ENCODE measurements at places on chromosomes 3 and 15.

DNA sequence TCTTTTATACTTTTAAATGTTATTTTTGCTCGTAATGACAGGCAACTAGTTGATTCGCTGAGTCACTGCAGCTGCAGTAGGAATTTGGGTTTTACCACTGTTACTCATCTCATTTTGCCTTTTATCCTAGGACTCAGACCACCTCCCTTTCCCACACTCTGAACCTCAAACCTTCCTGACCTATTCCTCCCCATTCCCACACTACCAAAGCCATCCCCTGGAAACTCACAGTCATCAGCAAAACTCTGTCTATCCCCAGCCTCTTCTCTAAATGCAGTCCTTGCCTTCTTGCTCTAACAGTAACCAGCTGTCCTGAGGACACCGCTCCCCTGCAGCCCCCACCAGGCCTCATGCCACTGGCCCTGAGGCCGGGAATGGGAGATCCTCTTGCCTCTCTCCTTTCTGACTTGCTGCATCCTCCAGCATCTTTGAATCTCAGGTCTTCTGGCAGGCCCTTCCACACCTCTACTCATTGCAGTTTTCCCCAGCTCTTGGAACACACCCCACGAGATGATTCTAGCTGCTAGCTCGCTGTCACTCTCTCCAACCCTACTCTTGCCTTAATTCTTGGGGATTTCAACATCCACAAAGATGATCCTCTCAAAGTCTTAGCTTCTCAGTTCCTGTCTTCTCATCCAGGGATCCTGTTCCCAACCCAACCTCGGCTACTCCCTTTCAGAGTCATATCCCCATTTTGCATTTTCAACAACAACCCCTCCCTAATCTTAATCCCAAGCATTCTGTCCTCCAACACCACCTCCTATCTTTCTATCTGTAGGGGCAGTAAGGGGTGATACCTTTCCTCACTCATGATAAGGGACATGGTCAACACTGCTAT is 55.9 kb upstream of the C3orf80 start:
- DNase-seq, result no peak

DNA sequence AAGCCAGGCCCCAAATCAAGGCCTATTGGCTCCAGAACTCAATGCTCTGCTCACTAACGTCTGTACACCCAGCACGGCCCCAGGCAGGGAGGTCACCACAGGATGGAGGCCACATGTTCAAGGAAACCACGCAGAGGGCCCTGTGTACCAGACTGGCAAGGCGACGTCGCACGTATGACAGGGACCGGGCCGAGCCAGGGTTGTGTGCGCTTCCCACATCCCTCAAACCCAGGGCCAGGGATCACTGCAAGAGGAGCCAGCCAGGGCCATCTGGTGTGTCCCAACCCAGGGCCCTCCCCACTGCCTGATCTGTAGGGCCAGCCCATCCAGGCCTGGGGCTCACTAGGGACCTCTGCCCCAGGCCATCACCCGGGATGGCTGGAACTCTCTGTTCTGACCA is 62.0 kb downstream of the ZNF445 start:
- no peak for DNase-seq

DNA sequence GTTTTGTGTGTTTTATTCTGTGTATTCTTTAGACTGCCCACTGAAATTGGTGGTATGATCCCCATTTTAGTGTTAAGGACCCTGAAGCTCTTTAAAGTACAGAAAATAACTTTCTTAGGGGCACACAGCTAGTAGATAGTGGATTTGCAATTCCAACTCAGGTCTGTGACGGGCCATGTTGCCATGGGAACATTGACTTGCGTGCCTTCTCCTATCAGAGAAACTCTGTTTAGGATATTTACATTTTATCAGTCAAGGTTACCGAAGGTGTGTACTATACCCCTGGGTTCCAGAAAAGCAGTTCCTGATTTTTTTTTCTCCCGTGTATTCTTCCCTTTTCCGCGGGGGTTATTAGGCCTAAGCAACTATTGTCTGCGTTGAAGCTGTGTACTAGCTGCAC is 19.4 kb downstream of the MYZAP start:
- no peak for DNase-seq

DNA sequence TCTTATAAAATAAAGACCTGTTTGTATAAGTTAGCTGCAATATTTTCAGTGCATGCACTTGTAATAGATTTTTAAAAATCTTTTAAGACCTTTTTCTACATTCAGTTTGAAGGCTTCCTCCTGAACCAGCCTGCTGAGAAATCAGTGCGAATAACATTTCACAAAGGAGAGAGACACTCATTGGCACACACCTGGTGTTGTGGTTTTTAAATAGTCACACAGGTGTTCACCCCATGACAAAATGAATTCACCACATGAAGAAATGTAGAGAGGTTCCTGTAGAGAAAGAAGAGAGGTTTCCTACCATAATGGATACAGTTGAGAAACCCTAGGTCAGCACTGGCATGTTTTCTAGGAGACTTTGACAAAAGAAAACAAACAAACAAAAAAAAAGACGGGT is 237.3 kb downstream of the CNTN6 start:
- no peak for DNase-seq

DNA sequence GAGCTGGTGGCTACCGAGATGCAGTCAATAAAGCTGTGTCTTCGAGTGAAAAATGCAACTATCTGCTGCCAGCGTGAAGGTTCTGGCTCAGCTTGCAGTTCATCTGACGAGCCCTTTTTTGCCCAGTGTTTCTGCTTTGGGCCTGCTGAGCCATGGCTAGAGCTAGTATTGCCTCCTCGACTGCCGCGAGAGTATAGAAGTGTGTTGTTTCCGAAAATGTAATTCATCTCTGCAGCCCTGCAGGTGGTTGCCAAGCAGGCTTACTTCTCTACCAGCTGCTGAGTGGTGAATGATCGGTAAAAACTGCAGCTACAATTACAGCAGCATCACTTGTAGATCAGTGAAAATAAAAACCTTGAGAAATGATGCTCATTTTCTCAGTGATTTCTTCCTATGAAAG is 114.8 kb downstream of the DLG1 start:
- DNase-seq, result no peak

DNA sequence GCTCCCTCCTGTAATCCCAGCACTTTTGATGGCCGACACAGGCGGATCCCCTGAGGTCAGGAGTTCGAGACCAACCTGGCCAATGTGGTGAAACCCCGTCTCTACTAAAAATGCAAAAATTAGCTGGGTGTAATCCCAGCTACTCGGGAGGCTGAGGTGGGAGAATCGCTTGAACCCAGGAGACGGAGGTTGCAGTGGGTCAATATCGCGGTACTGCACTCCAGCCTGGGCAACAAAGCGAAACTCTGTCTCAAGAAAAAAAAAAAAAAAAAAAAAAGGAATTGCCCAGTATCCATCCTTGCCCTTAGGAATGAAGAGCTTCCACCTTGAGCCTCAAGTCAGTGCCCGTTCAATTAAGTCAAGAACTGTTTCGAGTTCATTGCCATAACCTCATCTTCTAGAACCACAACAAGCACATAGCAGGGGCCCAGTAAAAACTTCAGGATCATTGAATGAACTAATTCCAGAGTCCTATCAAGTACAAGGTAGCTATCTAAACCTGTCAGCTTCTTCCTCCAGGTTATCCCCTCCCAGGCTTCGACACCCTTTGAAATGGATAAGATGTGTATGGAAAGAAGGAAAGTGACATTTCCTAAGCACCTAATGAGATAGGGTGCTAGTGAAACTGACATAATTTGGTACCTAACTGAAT is 826 bp downstream of the DBR1 start:
- DNase-seq, result no peak

GRCh38 chr15:64443747-64444621 is 16.4 kb upstream of the ZNF609 start:
- DNase-seq, result no peak

GRCh38 chr3:12705981-12706380 is 42.1 kb upstream of the RAF1 start:
- no peak for DNase-seq

GRCh38 chr3:157412323-157412855 is 24.3 kb upstream of the PTX3 start:
- no peak for DNase-seq

- DNase-seq, result no peak
These were observed 24.1 kb upstream of the NIT2 start for GRCh38 chr3:100310355-100310965.

DNA sequence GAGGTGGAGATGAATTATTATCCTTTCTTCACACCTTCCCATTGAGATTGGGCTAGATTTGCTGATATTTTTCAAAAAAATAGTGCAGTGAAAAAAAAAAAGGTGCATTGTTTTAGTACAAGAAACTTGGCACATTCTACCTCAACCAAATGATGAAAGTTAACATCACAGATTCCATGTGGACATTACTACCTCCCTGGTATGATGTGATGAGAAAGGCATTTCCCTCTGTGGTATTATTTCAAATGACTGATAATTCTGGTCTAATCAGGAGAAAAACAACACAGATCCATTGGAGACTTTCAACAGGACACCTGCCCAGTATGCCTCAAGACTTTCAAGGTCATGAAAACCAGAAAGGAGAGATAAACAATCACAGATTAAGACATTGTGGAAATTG is 313.4 kb downstream of the BCHE start:
- no peak for DNase-seq

DNA sequence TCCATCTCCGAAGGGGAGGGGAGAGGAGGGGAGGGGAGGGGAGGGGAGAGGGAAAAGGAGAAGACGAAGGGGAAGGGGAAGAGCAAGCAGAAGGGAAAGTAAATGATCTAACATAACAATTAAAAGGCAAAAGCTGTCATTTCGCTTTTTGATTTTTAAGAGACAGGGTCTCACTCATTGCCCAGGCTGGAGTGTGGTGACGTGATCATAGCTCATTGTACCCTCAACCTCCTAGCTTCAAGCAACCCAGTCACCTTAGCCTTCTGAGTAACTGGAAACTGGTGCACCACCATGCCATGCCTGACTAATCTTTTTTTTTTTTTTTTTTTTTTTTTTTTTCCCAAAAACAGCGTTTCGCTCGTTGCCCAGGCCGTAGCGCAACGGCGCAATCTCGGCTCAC is 22.6 kb downstream of the ADAM10 start:
- no peak for DNase-seq

DNA sequence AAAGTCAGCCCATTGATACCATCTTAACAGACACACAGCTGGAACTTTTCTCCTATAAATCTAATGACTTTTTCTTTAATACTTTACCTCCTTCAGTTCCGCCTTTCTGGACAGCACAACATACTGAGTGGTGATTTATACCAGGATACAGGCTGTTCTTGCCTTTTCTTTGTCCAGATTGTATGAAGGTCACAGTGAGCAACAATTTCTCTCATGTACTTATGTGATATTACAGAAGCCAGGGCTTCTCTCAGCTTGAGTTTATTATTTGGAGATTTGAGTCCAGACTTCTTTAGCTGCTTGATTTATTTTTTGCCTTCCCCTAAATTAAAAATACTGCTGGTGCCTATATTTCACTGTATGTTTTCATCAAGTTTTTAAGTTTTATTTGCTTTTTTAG is 976.0 kb downstream of the ROBO2 start:
- DNase-seq, result no peak

- no peak for DNase-seq
These were observed 82.3 kb downstream of the ST6GAL1 start for GRCh38 chr3:187012609-187013051.

GRCh38 chr3:141446737-141447136 is 40.1 kb upstream of the RASA2 start:
- no peak for DNase-seq

- DNase-seq, result peak; percentile 20
These were observed 112.2 kb upstream of the SLC4A7 start for GRCh38 chr3:27596334-27596841.

DNA sequence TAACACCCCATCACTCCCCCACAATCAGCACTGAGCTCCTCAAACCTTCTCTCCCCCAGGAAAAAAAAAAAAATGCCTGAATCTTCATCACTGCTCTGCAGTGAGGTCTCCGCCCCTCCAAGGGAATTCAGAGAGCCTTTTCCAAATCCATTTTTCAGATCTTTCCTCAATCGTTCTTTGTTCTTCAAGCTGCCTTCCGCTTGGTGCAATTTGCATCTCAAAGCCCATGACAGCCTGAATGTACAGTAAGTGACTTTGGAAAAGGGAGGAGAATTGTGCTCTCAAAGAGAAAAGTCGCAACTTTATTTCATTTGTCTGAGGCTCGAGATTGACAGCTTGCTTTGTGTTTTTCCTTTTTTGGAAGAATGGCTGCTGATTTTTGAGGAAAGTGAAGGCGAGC is 75.0 kb downstream of the CORO2B start:
- no peak for DNase-seq

- no peak for DNase-seq
These were observed 152.2 kb downstream of the ALCAM start for GRCh38 chr3:105518806-105519418.

GRCh38 chr15:48641416-48641815 is 4.1 kb downstream of the FBN1 start:
- no peak for DNase-seq

- DNase-seq, result no peak
These were observed 32.0 kb downstream of the IQSEC1 start for GRCh38 chr3:13041113-13041776.

- no peak for DNase-seq
These were observed 10.0 kb downstream of the CRYGS start for GRCh38 chr3:186534113-186534669.

GRCh38 chr15:84992157-84992944 is 10.7 kb downstream of the PDE8A start:
- DNase-seq, result peak; percentile 10

DNA sequence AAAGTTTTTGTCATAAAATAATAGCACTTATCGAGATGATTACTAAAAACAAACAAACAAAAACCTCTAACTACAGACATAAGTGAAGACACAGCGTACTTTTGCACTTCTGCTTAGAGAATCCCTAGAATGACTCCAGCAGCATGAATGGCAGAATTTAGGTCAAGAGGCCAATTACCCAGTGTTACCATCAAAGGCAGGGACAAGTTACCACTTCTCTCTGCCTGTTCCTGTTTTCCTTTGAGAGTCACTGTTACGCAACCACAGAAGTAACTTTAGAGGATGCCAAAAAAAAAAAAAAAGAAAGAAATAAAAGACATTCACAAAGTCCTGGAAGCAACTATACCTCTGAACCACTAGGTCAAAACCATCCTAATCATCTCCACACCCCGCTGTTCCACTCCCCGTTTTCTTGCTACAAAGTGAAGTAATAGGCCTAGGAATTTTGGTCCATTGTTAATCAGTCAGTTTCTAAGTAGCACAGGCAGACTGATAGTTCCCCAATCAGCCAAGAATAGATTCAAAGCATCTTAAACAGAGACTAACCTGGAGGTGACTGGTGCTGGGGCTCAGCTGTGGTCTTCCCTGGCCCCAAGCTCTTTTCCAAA is 41.9 kb downstream of the FMN1 start:
- DNase-seq, result no peak

All from T-helper 1 cell (primary cell).